ENCODE measurements at places on chromosomes 3 and 15. TPM values are rescaled to one million over a fixed set of nuclear protein-coding genes. Genes with fewer than 3 reads are reported as not detected.

- no peak overlapping the region for H3K4me3 ChIP-seq
- H3K4me1 ChIP-seq = no peaks in the 10 kb centered on the region
- no peak overlapping the region for H3K27ac ChIP-seq
- H3K27me3 ChIP-seq = peaks cover 4% of the 10 kb centered on the region
- no peak for DNase-seq
These were observed 1.7 kb downstream of the GUCA1C start for GRCh38 chr3:108951820-108952501.

DNA sequence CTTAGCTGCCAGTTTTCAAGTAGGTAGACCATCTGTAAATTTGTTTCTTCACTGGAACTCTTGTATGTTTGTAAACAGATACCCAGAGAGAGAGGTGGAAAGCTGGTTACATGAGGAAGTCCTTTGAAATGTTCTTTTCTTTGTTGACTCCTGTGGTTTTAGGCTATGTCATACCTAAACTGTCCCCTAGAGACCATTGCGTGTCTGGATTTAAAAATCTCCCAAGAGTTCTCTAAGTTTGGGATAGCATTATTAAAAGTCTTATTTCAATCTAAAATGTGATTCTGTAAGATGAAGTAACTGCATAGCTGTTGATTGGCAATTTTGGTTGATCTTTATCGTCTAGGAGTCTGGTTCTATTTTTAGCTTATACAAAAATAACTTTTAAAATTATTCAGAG, 127.2 kb downstream of the GHSR start:
- no peaks in the 10 kb centered on the region for H3K27me3 ChIP-seq
- no peaks in the 10 kb centered on the region for H3K4me1 ChIP-seq
- H3K36me3 ChIP-seq = no peaks in the 10 kb centered on the region
- no peak overlapping the region for H3K4me3 ChIP-seq
- H3K27ac ChIP-seq = no peak overlapping the region

Gene MTFMT
- 15.0 TPM for total RNA-seq

GRCh38 chr15:51403072-51403878, 61.8 kb downstream of the GLDN start:
- no peak overlapping the region for H3K27ac ChIP-seq
- H3K27me3 ChIP-seq = no peaks in the 10 kb centered on the region
- H3K4me3 ChIP-seq = no peak overlapping the region
- no peaks in the 10 kb centered on the region for H3K4me1 ChIP-seq
- no peaks in the 10 kb centered on the region for H3K36me3 ChIP-seq

GRCh38 chr15:31060429-31061140, 40.9 kb downstream of the TRPM1 start:
- no peaks in the 10 kb centered on the region for H3K27me3 ChIP-seq
- no peak overlapping the region for H3K27ac ChIP-seq
- H3K4me3 ChIP-seq = no peak overlapping the region

Gene GRM2
- total RNA-seq = 5.1 TPM

DNA sequence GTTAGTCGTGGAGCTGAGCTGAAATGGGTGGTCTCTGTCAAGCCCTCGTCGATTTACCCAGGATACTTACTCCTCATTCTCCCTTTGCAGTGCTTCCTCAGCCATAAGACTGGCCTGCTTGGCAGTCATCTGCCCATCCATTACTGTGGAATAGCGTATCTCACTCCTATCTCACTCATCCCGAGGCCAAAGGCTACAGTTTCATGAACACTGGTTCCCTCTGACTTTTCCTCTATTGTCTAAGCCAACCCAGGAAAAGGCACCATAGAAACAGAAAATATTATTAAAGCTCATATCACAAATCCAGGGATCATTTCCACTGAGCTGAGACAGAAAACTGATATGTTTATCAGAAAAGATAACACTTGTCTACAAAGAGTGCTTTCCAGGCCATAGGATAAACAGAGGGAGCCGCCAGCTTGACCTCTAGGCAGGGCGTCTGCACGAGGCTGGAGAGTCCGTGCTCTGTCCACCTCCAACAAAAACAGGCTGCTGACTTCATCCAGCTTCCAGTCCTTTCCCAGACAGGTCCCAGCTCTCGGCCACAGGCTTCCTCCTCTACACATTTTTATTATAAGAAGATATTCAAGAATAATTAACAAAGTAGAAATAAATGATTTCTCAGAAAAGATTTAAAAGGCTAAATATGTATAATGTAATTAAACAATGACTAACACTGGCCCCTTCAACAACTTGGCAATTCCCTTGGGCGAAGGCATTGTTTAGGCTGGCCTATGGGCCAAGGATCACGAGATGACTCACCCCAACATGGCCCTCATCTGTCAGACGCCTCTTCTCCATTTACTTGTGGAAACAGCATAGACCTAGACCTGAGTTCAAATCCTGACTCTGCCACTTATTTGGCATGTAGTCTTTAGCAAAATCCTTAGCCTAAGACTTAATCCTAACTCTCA, 27.4 kb upstream of the BOC start:
- H3K27me3 ChIP-seq = no peaks in the 10 kb centered on the region
- H3K4me1 ChIP-seq = no peaks in the 10 kb centered on the region
- H3K4me3 ChIP-seq = no peak overlapping the region
- no peak for DNase-seq

Gene PAQR9
- not detected for total RNA-seq

DNA sequence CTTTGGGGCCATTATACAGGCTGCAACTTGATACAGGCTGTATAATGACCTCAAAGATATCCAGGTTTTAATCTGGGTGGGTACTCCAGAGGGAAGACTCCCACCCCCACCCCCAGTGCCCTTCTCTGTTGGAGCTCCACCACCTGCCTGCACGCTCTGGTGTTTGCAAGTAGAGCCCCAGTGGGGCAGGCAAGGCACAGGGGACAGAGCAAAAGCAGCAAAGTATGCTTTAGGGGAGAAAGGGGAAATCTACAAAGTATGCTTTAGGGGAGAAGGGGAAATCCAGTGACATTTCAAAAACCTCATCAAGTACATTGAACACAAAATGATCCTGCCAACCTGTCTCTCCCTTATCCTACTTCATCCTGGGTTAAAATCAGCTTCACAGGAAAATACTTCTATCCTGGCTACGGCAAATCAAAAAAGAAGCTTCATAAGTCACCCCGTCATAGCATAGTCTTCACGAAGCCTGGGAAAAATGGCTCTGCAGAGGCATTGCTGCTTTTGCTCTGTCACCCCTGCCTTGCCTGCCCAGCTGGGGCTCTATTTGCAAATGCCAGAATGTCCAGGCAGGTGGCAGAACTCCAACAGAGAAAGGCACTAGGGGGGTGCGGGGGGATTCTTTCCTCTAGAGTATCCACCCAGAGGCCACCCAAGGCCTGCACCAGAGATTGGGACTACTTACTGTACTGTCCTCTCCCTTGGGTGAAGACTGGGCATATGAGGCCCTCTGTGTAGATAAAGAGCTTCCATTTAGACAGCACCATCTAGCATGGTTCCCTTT, 60.9 kb upstream of the ATP11B start:
- no peak for DNase-seq
- no peaks in the 10 kb centered on the region for H3K27me3 ChIP-seq
- no peaks in the 10 kb centered on the region for H3K4me1 ChIP-seq
- H3K27ac ChIP-seq = no peak overlapping the region
- no peak overlapping the region for H3K4me3 ChIP-seq

Gene GP9
- total RNA-seq = not detected

Gene IMPG2
- total RNA-seq = 0.41 TPM

Gene MYLK
- not detected for total RNA-seq

DNA sequence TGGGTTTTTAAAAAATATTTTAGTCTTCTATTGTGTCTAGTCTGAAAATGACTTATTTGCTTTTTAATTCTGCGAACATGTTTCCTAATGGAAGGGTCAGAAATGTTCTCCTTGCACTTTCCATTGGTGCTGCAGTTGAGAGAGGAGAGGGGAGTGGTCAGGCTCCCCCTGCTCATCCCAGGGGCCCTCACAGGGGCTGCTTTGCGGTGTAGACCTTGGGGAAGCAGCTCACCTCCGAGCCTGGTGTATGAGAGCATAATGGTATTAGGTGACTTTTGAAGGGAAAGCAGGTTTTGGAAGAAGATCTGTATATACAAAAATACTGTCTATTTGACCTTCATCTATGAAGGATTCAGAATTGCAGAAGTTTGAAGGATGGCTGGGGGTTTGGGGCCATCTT, 28.3 kb downstream of the APBA2 start:
- H3K27me3 ChIP-seq = no peaks in the 10 kb centered on the region
- no peak overlapping the region for H3K27ac ChIP-seq
- H3K4me3 ChIP-seq = no peak overlapping the region
- H3K4me1 ChIP-seq = peaks cover 27% of the 10 kb centered on the region
- no peak for DNase-seq
- peaks cover 6% of the 10 kb centered on the region for H3K36me3 ChIP-seq

DNA sequence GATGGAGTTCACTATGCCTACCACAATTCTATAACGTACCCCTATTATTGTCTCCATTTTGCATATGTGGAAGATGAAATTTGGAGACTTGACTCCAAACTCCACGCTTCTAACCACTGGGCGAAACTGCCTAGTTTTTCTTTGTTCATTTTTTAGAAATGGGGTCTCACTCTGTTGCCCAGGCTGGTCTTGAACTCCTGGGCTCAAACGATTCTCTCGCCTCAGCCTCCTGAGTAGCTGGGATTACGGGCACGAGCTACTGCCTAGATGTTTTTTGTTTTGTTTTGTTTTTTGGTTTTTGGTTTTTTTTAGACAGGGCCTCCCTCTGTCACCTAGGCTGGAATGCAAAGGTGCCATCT, 584 bp upstream of the RPL32 start:
- peak overlapping the region; percentile 92 for H3K27ac ChIP-seq
- peak overlapping the region; percentile 90 for H3K4me3 ChIP-seq
- peaks cover 27% of the 10 kb centered on the region for H3K4me1 ChIP-seq
- DNase-seq = no peak
- no peaks in the 10 kb centered on the region for H3K27me3 ChIP-seq

- no peaks in the 10 kb centered on the region for H3K27me3 ChIP-seq
- H3K4me3 ChIP-seq = no peak overlapping the region
- H3K4me1 ChIP-seq = no peaks in the 10 kb centered on the region
- peak; percentile 43 for DNase-seq
- H3K27ac ChIP-seq = no peak overlapping the region
These were observed 39.5 kb downstream of the EBLN2 start for GRCh38 chr3:73100741-73101559.

DNA sequence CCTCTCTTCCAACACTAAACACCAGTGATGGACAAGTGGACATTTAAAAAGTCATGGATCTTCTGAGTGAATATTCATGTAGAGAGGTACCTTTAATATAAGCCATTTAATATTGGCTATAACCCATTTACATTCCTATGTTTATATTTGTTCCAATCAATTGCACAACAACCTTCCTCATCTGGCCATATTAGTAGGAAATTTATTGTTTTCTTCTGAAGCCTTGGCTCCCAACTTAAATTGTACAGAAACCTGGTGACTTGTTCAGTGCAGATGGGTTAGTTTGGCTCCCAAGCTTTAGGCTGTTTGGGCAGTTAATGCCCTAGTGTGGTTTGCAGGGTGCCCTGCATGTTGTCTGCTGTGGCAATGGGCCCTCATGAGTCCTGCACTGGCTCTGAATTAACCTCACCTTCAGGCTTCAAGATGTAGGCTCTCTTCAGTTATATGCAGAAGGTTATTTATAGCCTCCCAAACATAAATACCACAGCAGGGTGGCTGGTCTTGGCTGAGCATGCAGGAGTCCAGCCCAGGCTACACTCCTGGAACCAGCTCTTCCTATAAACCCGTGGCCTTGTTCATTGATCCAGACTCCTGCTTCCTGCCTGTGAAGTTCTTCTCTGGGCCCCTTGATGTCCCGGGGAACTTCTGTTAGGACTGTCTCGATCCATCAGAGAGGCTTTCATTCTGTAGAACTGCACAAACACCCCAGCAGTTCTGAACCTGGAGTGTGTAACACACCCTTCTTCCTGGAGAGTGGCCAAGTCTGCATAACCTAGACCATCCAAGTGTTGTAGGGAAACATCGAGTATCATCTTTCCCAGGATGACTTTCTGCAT, 57.0 kb downstream of the DUT start:
- H3K4me1 ChIP-seq = no peaks in the 10 kb centered on the region
- no peaks in the 10 kb centered on the region for H3K36me3 ChIP-seq
- no peak overlapping the region for H3K4me3 ChIP-seq
- H3K27ac ChIP-seq = no peak overlapping the region
- DNase-seq = no peak

Gene SEMA4B
- total RNA-seq = 15.9 TPM

DNA sequence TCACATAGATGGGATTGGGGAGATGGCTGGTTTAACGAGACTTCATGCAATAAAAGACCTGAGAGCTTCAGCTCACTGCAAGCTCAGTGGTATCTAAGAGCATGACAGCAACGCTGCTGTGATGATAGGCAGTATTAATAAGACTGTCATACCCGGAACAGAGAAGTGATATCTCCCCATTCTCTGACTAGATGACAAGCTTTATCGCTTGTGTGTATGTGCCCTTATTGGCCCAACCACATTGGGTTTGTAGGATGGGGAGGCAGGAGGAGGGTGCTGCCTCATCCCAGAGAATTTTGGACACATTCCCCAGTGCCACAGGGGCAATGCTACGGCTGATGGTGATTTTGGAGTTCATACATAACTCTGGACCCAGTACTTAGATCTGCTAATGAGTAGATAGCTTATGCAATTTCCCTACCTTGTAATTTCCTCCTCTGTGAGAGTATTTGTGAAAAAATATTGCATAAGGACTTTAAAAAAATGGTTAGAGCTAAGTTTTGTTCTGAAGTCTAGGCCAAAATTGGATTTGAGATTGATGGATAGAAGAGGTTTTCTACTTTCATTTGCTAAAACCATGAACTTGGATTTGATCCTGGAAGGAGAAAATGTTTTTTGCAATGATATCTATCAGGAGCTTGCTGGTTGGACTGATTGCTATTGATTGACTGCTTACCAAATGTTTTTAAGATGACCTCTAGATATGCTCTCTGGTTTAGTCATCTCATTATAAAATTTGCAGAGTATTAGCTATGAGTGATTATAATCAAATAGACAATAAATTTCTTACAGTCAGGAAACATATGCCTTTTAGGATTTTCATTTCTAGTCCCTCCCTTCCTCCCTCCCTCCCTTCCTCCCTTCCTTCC, 14.0 kb upstream of the TMEM212 start:
- no peaks in the 10 kb centered on the region for H3K36me3 ChIP-seq
- H3K4me1 ChIP-seq = no peaks in the 10 kb centered on the region
- DNase-seq = no peak

GRCh38 chr15:28932361-28932760, 46.6 kb downstream of the APBA2 start:
- no peak for DNase-seq
- no peaks in the 10 kb centered on the region for H3K27me3 ChIP-seq
- H3K27ac ChIP-seq = no peak overlapping the region
- peaks cover 23% of the 10 kb centered on the region for H3K36me3 ChIP-seq

DNA sequence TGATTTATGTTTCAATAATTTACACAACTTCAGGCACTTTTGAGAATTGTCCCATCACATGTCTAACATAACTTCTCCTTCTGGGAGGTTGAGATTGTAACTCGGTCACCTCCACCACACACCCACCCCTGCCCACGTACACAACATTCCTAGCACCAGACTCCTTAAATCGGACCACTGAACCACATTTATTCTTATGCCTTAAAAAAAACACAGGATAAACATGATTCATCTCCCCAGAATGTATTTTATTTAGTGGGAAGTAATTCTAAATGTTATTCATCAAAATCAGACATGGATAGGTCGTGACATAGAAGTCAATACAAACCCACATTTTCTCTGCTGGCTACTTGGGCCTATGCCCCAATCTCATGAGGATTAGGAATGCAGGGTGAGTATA, 3.0 kb downstream of the SNTN start:
- H3K36me3 ChIP-seq = no peaks in the 10 kb centered on the region
- no peaks in the 10 kb centered on the region for H3K27me3 ChIP-seq
- no peak overlapping the region for H3K27ac ChIP-seq
- no peak overlapping the region for H3K4me3 ChIP-seq
- H3K4me1 ChIP-seq = no peaks in the 10 kb centered on the region

Gene SLC27A2
- total RNA-seq = 0.43 TPM

Measured in naive thymus-derived CD4-positive, alpha-beta T cell (primary cell).